ENCODE measurements at places on chromosomes 12 and 14. TPM values are rescaled to one million over a fixed set of nuclear protein-coding genes. Genes with fewer than 3 reads are reported as not detected.
A peak's percentile ranks its signal among the peaks of the same experiment; 100 is the strongest.

POTEM gene
- total RNA-seq = not detected

GDF3 gene
- total RNA-seq = not detected

ADCY4 gene
- total RNA-seq = 25.4 TPM

KRT82 gene
- not detected for total RNA-seq

RXYLT1 gene
- total RNA-seq = 18.7 TPM

MYO1H gene
- not detected for total RNA-seq

PZP gene
- not detected for total RNA-seq

CLEC4D gene
- not detected for total RNA-seq

CLEC4C gene
- not detected for total RNA-seq

C14orf180 gene
- total RNA-seq = 0.20 TPM

FAM186B gene
- total RNA-seq = 0.95 TPM

DNA sequence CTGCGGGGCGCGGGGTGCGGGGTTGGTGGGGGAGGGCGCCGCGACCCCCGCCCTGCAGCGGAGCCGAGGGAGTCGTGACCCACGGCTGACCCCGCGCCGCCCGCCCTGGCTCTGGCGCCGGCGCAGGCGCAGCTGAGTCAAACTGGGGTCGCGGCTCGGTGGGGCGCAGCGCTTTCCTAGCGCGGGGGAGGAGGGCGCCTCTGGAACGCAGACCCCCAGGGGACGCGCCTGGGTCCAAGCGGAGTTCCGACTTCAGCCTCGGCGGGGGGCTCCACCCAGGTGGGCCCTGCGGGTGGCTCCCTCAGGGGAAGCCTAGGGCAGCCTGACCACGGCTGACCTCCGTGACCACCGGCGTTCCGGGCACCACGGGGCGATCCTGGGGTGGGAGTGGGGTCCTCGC is 467 bp upstream of the ANHX start:
- no peak overlapping the region for H3K4me3 ChIP-seq
- H3K4me1 ChIP-seq = no peaks in the 10 kb centered on the region
- no peaks in the 10 kb centered on the region for H3K36me3 ChIP-seq
- no peak overlapping the region for H3K27ac ChIP-seq
- H3K27me3 ChIP-seq = no peaks in the 10 kb centered on the region

DNA sequence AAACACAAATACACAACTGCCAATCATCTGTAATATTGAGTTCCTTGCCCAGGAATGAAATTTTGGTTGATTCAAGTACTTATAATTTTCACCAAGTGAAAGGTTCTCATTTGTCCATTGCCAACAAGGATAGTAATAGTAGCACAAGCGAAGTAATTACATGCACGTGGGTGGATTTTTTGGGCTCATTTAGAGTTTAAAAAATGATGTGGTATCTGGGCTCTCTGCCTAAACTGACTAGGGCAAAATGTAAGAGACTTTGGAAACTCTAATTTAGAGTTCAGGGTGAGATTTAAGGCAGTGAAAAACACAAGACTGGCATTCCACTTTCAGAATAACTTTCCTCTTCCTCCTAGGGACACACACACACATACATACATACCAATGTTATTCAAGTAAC is 111.7 kb downstream of the MYRFL start:
- H3K4me1 ChIP-seq = no peaks in the 10 kb centered on the region
- H3K4me3 ChIP-seq = no peak overlapping the region
- H3K27me3 ChIP-seq = no peaks in the 10 kb centered on the region
- DNase-seq = no peak
- no peaks in the 10 kb centered on the region for H3K36me3 ChIP-seq

- no peaks in the 10 kb centered on the region for H3K36me3 ChIP-seq
- H3K4me1 ChIP-seq = no peaks in the 10 kb centered on the region
- no peak overlapping the region for H3K27ac ChIP-seq
- no peak overlapping the region for H3K4me3 ChIP-seq
Observed at GRCh38 chr14:37279818-37280217, 82.1 kb downstream of the MIPOL1 start.

DNA sequence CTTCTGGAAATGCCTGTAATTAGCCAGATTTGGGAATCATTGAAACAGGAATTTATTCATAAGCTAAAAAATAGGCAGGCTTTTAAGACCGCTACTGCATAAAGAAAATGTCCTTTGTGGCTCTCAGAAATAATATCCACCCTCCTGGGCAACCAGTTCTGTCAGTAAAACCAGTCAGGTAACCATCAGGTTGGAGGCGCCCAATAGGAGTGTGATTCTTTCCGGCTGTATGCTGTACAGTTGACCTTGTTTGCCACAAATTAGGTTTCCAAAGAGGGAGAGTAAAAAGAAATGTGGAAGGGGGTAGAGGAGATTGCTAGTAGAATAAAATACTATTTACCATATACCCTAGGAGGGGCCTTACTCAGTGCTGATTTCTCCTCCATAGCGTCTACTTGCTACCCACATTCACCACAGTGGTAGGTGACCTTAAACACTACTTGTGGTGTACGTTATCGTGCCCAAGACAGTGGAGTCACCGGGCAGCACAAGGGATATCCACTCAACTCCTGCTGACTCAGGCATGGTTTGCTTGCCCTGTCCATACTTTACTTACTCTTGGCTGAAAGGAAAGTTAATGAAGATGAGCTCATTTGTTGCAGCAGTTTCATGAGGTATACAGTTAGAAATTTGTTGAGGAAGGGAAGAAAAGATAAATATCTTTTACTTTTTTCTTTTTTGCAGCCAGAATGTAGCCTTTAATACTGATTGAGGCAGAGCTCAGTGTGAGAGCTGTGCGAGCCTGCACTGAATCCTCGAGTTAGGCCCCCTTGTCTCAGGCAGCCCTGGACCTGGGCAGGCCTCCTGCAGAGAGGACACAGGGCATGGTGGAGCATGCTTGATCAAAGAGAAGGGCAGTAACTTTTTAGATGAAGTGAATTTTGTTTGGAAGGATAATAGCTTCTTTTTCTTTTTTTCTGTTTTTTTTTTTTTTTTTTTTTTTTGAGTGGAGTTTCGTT is 76.7 kb downstream of the DIP2B start:
- DNase-seq = no peak
- no peak overlapping the region for H3K4me3 ChIP-seq

DNA sequence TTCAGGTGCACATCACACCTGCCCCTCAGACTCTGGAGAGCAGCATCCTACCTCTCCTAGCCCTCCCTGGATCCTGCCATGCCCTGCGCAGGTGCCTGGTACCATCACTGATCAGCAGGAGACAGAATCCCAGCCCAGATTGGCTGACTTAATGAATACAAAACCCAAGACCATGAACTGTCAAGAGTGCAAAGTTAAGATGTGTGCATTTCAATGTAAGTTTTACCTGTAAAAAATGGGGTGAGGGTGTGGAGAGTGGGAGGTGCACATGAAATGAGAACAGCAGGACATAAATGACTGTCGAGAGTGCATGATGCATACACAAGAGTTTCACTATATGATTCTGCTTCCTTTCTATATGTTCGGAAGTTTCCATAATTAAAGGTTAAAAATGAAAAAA is 57.9 kb upstream of the GPR68 start:
- H3K4me3 ChIP-seq = no peak overlapping the region
- no peak for DNase-seq
- no peaks in the 10 kb centered on the region for H3K27me3 ChIP-seq
- H3K4me1 ChIP-seq = no peaks in the 10 kb centered on the region
- no peaks in the 10 kb centered on the region for H3K36me3 ChIP-seq
- no peak overlapping the region for H3K27ac ChIP-seq

- H3K27me3 ChIP-seq = no peaks in the 10 kb centered on the region
- H3K36me3 ChIP-seq = no peaks in the 10 kb centered on the region
- H3K4me3 ChIP-seq = no peak overlapping the region
- peaks cover 6% of the 10 kb centered on the region for H3K4me1 ChIP-seq
- no peak for DNase-seq
Observed at GRCh38 chr12:54432815-54433164, 13.7 kb upstream of the ITGA5 start.

DNA sequence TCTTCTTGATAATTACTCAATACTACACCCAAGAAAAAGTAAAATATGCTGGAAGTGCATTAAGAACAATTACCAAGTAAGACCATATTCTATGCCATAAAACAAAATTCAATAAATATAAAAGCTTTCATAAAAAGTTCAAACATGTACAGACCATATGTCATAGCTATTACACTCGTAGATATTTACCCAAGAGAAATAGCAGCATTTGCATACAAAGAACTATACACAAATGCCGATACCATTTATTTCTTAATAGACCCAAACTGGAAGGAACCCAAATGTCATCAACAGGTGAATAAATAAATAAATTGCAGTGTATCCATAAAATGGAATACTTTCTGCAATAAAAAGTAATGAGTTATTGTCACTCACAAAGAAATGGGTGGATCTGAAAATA is 78.3 kb upstream of the SLC16A7 start:
- no peak overlapping the region for H3K4me3 ChIP-seq
- H3K36me3 ChIP-seq = no peaks in the 10 kb centered on the region
- no peaks in the 10 kb centered on the region for H3K4me1 ChIP-seq
- no peak overlapping the region for H3K27ac ChIP-seq
- no peak for DNase-seq

- DNase-seq = no peak
- no peaks in the 10 kb centered on the region for H3K27me3 ChIP-seq
- H3K36me3 ChIP-seq = no peaks in the 10 kb centered on the region
- no peak overlapping the region for H3K27ac ChIP-seq
- H3K4me1 ChIP-seq = no peaks in the 10 kb centered on the region
Observed at GRCh38 chr12:41983856-41984255, 160.8 kb downstream of the GXYLT1 start.

GRCh38 chr12:56462565-56462964 is 5.8 kb upstream of the SPRYD4 start:
- no peak overlapping the region for H3K4me3 ChIP-seq
- no peaks in the 10 kb centered on the region for H3K4me1 ChIP-seq
- no peak for DNase-seq
- no peaks in the 10 kb centered on the region for H3K36me3 ChIP-seq

DNA sequence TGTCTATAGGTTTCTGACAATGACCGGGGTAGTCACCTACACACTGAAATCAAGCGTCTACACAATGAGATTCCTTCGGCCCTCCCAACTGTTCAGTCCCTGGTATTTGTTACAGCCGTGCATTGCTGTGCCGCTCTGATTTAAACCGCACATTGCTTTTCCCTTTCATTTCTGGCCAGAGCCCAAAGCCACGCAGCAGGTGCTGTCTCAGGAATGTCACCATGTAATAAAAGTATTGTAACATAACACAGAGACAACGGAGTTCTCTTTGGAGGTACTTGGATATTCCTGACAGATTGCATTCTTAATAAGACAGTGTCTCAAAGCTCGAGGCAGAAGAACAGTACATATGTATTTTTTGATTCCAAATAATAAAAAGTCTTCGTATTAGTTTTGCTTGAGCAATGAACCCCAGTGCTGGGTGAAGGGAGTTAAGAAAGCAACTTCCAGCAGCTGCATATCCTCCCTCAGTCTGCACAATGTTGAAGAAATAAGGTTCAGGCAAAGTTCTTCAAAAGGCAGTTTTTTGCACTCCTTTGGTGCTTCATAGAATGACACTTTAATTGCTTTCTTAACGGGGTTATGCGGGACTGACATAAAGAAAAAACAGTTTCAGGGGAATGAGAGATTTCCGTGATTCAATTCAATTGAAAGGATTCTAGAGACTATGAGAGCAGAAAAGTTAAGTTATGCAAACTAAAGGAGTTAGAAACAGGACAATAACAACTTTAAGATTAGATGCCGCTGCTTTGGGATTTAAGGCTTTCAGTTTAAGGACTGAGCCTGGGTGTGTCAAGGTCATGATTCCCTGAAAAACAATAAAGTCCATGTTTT is 288.7 kb upstream of the FLRT2 start:
- peak overlapping the region; percentile 56 for H3K27ac ChIP-seq
- peak overlapping the region; percentile 2 for H3K4me3 ChIP-seq
- DNase-seq = no peak
- no peaks in the 10 kb centered on the region for H3K36me3 ChIP-seq

DNA sequence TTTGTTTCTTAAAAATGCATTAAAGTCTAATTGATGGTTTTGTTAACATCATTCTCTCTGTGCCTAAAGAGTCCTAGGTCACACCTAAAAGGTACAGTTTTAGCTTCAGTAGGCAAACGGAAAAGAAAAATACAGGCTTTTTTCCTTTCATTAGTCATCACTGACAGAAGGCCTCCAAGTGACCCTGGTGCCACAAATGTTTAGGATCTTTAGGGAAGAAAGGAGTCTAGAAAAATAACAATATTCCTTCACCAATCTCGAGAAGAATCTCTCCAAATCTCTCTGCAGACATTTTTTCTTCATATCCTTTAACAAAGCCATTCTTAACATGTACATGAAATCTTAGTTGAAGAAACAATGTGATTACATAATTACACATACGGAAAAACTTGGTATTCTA is 2.0 kb downstream of the DENND5B start:
- H3K27me3 ChIP-seq = no peaks in the 10 kb centered on the region
- H3K4me1 ChIP-seq = peaks cover 7% of the 10 kb centered on the region
- H3K4me3 ChIP-seq = peak overlapping the region; percentile 95
- H3K27ac ChIP-seq = no peak overlapping the region
- DNase-seq = no peak

- DNase-seq = no peak
- H3K27me3 ChIP-seq = no peaks in the 10 kb centered on the region
- H3K4me3 ChIP-seq = no peak overlapping the region
Observed at GRCh38 chr12:108548954-108549521, 11.9 kb downstream of the SART3 start.

DNA sequence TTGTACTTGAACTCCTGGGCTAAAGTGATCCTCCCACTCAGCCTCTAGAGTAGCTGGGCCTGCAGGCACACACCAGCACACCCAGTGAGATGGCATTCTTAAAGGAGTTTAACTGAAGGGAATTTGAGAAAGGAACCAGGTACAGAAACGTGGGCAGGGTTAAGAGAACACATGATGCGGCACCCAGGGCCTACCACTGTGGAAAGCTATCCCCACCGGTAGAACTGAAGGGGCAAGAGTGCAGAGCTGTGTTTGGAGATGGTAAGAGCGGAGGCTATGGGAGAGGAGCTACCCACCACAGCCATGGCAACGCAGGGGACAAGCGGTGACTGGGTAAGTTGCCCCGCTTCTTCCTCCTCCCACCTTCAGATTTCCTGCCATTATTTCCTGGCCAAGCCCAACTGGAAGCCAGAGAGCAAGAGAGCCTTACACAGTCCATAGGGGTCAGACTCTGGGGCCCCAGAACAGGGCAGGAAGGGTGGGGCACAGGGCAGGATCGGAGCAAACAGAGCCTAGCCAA is 46.5 kb downstream of the SOCS2 start:
- no peaks in the 10 kb centered on the region for H3K27me3 ChIP-seq
- H3K27ac ChIP-seq = no peak overlapping the region
- no peaks in the 10 kb centered on the region for H3K4me1 ChIP-seq

- no peaks in the 10 kb centered on the region for H3K27me3 ChIP-seq
- no peak overlapping the region for H3K27ac ChIP-seq
- no peak for DNase-seq
- H3K36me3 ChIP-seq = no peaks in the 10 kb centered on the region
Observed at GRCh38 chr12:110556705-110557104, 26.4 kb downstream of the PPTC7 start.

DNA sequence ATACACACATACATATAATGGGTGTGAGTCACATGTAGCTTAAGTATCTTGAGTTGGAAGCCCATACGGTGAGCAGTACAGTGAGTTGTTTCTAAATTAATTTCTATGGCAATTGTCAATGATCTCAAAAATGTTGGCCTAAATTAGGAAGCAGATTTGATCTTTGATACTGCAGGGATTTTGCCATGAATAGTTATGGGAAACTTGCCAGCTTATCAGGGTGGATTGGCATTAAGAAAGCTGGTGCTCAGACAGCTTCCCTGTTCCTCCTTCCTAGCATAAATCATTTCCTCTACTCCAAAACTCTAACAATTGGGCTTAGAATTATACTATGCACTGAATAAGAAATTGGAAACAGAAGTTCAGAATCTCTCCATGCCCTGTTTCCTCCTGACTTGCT is 150.9 kb upstream of the FRMD6 start:
- H3K36me3 ChIP-seq = no peaks in the 10 kb centered on the region
- no peaks in the 10 kb centered on the region for H3K4me1 ChIP-seq
- H3K27me3 ChIP-seq = no peaks in the 10 kb centered on the region
- DNase-seq = no peak
- H3K27ac ChIP-seq = no peak overlapping the region

Data from ovary (tissue), 10 donors.